ENCODE measurements at places on chromosomes 12 and 14. TPM values are rescaled to one million over a fixed set of nuclear protein-coding genes. Genes with fewer than 3 reads are reported as not detected.

DNA sequence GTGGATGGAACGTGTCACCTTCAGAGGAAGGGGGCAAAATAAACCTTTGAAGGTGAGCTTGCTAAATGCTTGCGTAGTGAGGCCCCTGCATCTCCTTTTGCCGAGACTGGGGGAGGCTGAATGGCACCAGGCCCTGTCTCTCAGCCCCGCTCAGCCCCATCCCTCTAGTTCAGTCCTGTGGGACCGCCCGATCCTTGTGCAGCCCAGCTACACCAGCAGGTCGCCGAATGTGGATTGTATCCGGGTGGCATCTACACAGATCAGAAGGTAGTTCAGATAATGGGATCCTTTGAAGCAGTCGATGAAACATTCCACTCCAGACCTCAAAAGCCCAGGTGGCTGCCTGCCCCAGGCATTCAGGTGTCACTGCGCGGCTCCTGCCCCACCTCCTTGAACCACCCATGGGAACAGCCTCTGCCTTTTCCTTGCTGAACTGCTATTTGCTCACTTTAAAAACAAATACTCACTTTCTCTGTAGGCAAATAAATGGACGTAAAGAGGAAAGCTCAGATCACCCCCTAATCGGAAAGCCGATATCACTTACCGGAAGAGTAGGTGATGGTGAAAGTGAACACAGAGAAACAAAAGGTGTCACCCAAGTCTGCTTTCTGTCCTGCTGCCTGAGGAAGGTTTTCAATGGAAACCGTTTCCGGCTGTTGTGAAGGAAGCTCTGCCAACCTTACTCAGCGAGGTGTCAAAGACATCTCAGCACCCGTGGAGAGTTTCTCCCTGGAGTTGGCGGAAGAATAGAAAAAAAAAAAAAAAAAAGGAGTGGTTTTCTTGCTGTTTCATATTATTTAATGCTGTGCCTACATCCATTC is 100.3 kb upstream of the NCOR2 start:
- no peak for DNase-seq

GRCh38 chr12:53756300-53757100 is 4.7 kb upstream of the CISTR start:
- no peak for DNase-seq

- DNase-seq, result no peak
These were observed 46.8 kb downstream of the TMEM30B start for GRCh38 chr14:61234215-61234916.

GRCh38 chr14:49408187-49408933 is 177.8 kb downstream of the RPS29 start:
- no peak for DNase-seq

DNA sequence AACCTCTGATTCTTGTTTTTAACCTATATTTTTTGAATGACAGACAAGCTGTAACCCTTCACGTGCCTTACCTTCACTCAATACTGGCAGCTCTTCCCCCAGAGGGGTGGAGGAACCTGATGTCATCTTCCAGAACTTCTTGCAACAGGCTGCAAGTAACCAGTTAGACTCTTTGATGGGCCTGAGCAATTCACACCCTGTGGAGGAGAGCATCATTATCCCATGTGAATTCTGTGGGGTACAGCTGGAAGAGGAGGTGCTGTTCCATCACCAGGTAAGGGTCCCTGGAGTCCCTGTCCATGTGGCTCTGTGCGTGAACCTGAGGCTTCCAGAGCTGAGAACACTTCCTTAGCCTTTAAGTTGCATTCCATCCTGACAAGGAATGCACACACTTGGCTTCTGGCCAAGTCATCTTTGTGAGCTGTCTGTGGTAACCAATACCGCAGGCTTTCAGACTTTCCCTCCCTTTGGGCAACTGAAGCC is 22.7 kb downstream of the TRAFD1 start:
- no peak for DNase-seq

FERMT2 gene
- total RNA-seq, result 124 TPM

SLC15A5 gene
- total RNA-seq, result not detected

DNA sequence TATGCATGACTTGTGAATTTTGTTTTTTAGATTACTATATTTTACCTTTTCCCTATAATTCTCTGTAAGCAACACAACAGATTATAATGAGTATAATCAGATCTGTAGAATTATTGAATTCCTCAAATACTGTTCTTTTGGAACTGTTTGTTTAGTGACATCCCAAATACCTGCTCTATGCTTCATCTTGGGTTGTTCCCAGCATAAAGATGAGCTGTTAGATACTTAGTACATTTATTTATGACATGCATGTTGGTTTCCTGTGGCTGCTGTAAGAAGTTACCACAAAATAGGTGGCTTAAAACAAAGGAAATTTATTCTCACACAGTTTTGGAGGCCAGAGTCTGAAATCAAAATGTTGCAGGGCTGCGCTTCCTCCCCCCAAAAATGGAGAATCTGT is 78.4 kb downstream of the PTPRR start:
- no peak for DNase-seq

GRCh38 chr12:115473257-115473956 is 789.4 kb upstream of the TBX3 start:
- no peak for DNase-seq

RHOJ gene
- 2.3 TPM for total RNA-seq

Measured in occipital lobe (tissue), 3 donors.